Fibroblast of lung (primary cell): ENCODE measurements at places on chromosomes 13 and 19. TPM values are rescaled to one million over a fixed set of nuclear protein-coding genes. Genes with fewer than 3 reads are reported as not detected.

GRCh38 chr19:47447470-47448359 lies 24.0 kb downstream of the SLC8A2 start:
- DNase-seq, result peak; percentile 15
- no peak overlapping the region for H3K27ac ChIP-seq
- no peaks in the 10 kb centered on the region for H3K4me1 ChIP-seq

DNA sequence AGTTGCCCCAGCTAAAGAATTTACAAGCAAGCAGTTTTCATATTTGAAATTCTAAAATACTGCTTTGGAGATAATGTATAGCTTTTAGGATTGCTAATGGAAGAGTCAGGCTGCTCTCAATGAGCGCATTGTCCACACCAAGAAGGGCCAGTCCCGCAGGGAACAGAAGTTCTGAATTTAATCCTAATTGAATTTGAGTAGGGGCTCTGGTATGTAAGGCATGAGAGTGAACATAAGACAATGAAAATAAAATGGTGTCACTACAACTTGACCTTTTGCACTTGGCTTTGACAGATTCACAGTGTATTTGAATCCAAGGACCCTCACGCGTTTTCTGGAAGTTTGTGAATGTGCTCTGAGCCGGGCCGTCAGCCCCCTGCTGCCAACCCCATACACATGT lies 32.6 kb downstream of the RAB20 start:
- H3K4me1 ChIP-seq, result no peaks in the 10 kb centered on the region
- no peak overlapping the region for H3K4me3 ChIP-seq
- no peaks in the 10 kb centered on the region for H3K27me3 ChIP-seq
- H3K27ac ChIP-seq, result no peak overlapping the region
- no peak for DNase-seq
- H3K36me3 ChIP-seq, result no peaks in the 10 kb centered on the region

DNA sequence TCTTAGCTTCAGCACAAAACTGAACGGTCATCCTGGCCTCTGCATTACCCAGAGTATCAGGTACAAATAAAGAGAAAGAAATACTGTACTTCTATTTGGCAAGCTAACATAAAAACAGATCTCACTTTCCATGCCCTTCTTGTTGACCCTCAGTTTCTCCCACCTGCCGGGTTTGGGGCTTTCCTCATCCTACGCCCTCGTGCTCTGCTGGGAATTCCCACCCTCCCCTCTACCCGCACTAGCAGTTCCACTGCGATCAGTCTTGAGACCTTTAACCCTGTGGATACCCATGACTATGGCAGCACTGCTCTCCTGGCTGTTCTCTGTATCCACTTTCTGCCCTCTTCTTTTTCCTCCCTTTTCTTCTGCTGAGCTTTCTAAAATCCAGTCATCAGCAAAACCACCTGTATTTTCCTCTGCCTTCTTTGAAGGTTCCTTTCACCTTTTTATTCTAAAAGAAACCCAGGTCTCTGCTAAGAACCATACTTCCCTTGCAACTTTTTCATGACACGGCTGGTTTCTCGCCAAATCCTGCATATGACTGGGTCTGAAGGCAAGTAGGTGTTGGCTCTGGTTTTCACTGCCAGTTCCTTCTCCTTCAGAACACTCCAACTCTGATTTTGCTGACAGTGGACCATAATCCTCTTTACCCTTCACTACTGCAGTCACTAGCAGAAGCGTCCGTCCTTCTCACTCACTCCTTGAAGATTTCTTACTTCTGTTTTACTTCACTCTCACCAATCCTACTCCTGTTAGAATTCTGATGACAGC lies 99.4 kb downstream of the MIPEP start:
- no peaks in the 10 kb centered on the region for H3K36me3 ChIP-seq
- H3K4me3 ChIP-seq, result no peak overlapping the region
- peaks cover 37% of the 10 kb centered on the region for H3K4me1 ChIP-seq
- peak overlapping the region; percentile 89 for H3K27ac ChIP-seq
- H3K27me3 ChIP-seq, result no peaks in the 10 kb centered on the region

DNA sequence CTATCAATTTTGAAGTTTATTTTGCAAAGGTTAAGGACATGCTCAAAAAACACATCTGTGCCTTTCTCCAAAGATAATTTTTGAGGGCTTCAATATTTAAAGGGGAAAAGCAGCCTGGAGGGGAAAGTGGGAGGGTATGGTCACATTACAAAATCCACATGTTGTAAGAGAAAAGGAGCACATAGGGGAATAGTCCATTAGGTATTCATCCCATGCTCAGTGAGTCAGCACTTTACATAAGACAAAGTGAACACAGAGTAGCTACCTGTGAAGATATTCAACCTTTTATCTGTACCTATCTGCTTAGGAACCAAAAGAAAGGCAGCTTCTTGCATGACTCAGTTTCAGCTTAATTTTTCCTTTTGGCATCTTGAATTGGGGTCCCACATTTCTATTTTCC lies 932.0 kb downstream of the SLITRK6 start:
- no peak for DNase-seq
- no peak overlapping the region for H3K4me3 ChIP-seq
- no peaks in the 10 kb centered on the region for H3K27me3 ChIP-seq

DNA sequence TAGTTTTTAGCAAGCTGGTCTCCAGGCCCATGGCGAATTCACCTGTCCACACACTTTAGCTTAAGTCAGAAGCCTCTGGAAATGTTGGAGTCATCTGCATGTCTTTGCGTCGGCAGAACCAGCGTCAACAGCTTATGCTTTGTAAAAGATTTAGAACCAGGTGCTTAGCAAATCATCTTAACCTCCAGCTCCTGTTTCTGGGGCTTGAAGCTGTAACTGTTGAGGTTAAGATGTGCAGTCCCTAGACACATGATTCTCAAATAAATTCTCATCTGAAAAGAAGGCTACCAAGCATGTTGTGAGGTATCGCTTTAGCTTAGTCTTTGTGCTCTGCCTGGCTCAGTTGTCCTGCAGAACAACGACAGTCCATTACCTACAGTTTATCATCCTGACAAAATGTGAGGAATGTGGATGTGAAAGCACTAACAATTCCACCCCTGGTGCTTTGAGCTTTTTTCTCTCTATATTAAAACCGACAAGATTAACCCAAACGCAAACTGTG lies 4.4 kb downstream of the EFNB2 start:
- no peaks in the 10 kb centered on the region for H3K36me3 ChIP-seq
- no peak overlapping the region for H3K27ac ChIP-seq
- H3K4me3 ChIP-seq, result peak overlapping the region; percentile 81
- DNase-seq, result no peak
- no peaks in the 10 kb centered on the region for H3K4me1 ChIP-seq

DNA sequence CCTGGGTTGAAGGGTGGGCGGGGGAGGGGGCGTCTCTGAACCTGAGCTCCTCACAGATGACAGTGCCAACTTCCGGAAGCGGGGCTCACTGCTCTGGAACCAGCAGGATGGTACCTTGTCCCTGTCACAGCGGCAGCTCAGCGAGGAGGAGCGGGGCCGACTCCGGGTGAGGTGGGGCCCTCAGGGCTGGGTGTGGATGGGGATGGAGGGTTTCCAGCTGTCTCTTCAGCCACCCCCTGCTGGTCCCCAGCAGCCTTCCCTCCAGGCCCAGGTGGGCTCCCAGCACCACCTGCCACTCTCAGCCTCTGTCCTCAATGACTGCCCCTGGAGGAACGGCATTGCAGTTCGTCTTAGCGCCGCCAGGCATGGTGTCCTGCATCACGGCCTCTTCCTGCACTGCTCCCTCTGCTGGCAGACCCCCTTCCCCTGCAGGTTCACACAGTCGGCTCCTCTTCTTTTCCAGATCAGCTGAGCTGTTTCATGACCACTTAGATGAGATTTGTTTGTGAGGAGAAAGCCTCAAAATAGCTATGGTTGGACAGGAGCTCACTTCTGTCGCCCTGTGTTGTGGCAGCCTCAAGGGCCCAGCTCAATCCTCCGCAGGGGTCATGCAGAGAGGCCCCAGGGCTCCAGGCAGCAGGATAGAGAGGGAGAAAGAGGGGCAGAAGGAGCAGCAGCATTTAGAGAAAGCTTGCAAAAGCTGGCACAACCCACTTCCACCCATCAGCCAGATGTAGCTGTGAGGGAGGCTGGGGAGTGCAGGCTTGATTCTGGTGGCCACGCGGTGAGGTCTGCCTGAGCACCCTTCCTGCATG lies 2.5 kb upstream of the GARIN5A start:
- peaks cover 9% of the 10 kb centered on the region for H3K36me3 ChIP-seq
- peak; percentile 25 for DNase-seq
- no peaks in the 10 kb centered on the region for H3K4me1 ChIP-seq
- no peak overlapping the region for H3K4me3 ChIP-seq

- H3K27ac ChIP-seq, result no peak overlapping the region
- no peaks in the 10 kb centered on the region for H3K4me1 ChIP-seq
- peaks cover 3% of the 10 kb centered on the region for H3K27me3 ChIP-seq
- no peak overlapping the region for H3K4me3 ChIP-seq
Measured at GRCh38 chr13:45681113-45681512, 21.0 kb upstream of the CBY2 start.

GRCh38 chr13:53276265-53276664 lies 247.7 kb downstream of the OLFM4 start:
- no peaks in the 10 kb centered on the region for H3K36me3 ChIP-seq
- H3K4me3 ChIP-seq, result no peak overlapping the region
- no peaks in the 10 kb centered on the region for H3K4me1 ChIP-seq
- H3K27ac ChIP-seq, result no peak overlapping the region
- no peaks in the 10 kb centered on the region for H3K27me3 ChIP-seq

GRCh38 chr13:64362564-64362963 lies 2867.6 kb downstream of the PCDH9 start:
- H3K4me3 ChIP-seq, result no peak overlapping the region
- no peaks in the 10 kb centered on the region for H3K36me3 ChIP-seq

DNA sequence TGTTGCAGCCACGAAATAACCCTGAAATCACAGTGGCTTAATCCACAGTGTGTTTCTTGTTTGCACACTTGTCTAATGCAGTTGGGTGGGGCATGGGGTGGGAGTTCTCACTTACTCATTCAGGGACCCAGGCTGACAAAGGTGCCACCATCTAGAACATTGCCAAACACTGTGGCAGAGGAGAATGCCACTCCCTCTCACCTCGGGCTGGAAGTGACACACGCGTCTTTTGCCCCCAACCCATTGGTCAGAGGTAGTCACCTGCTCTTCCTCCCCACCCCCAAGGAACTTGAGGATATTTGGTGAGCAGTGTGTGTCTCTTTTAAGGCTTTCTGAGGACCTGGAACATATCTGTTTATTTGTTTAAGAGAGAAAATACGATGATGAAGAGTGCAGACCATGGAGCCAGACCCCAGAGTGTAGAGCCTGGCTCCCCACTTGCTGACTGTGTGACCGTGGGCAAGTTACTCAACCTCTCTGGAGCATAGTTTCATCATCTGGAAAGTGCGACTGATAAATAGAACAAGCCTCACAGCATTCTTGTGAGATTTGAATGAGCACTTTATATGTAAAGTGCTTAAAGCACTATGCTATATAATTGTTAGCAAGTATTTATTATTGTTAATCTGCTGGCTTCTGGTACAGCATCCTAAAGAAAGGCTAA lies 17.4 kb downstream of the GPR183 start:
- H3K27ac ChIP-seq, result no peak overlapping the region
- H3K4me3 ChIP-seq, result no peak overlapping the region
- H3K36me3 ChIP-seq, result no peaks in the 10 kb centered on the region

The MBD3L2 gene
- not detected in 2 replicates for polyA plus RNA-seq

The KIR2DL1 gene
- not detected in 2 replicates for polyA plus RNA-seq

The FXYD5 gene
- polyA plus RNA-seq, result 100 and 187 TPM in 2 replicates

The APC2 gene
- 0.01 and 0.02 TPM in 2 replicates for polyA plus RNA-seq

The PODNL1 gene
- polyA plus RNA-seq, result 3.5 and 6.9 TPM in 2 replicates

The LRCH1 gene
- 12.0 and 12.9 TPM in 2 replicates for polyA plus RNA-seq
